ENCODE measurements at places on chromosomes 5 and 9.

DNA sequence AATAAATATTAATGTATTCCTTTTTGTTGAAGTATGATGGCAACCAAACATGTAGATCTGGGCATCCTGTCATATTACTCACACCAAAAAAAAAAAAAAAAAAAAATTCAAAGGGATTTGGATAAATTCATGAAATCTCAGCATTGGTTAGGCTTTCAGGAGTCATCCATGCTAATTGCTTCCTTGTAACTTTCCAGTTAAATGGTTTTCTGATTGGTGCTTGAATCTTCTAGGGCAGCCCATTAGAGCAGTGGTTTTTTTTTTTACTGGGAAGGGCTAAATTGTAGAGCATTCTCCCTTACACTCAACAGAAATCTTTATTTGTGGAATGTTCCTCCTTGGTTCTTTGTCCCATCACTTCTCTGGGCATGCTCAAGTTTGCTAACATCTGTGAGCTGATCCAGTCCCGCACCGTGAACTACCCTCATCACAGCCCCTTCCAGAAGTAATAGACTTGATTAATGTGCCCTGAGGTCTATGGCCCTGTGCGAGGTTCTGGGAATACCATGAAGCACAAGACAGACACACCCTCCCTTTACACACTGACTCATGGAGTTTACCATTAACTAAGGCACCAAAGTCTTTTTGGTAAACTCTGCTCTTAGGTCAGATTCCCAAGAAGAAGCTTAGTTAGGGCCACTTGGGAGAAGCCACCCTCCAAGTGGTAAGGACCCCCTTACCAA lies 56.0 kb downstream of the RGS3 start:
- no peak for DNase-seq

DNA sequence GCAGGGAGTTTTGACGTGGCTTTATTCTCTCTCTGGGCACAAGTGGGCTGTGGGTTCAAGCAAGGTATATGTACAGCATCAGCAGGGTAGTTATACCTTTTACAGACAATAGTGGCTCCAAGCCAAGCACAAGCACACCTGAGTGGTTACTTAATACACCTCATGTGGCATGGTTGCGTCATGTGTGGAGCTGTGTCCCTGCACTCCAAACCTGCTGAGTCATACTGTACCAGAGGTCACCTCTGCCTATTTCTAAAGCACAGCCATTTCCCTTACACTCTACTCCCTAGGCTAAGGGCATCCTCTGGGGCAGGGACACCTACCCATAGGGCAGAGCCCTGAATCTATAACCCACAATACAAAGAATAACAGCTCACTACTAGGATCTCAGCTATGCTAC lies 147.3 kb downstream of the OSTF1 start:
- no peak for DNase-seq

GRCh38 chr5:54115735-54116403 lies 194.5 kb downstream of the ARL15 start:
- no peak for DNase-seq

GRCh38 chr5:10635867-10636350 lies 72.0 kb downstream of the ANKRD33B start:
- DNase-seq: no peak

Data from upper lobe of right lung (tissue), 1 donor.